ENCODE measurements at places on chromosomes 2 and 18.

DNA sequence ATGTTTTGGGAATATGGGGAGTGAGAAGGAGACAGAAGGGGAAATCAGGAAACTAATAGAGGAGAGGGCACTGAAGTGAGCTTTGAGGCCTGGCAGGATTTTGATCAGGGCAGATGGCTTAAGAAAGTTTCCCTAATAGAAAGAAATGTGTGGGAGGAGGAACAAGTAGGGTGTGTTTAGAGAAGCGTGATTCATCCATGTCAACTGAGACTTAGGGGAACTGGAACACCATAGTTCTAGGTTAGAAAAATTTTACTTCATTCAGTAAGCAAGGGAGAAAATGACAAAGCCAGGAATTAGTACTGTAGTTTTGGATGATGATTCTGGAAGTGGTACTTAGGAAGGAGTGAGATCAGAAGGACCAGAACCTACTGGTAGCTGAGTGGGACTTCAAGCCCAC, 296.0 kb downstream of the PLCL1 start:
- DNase-seq: peak; percentile 31

DNA sequence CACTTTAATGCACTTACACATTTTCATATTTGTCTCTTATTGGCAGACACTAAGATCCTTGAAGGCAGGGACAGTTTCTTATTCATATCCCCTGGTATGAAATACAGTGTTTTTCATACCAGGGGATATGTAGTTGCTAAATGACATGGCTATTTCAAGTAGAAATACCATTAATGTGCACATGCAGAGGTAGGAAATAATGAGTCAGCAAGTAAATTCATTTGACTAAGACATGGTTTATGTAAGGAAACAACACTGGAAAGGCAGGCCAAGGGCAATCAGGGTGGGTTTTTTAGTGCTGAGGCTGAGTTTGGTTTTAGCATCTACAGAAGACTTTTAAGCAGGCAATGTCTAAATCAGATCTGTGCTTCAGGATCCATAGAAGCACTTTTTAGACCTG, 155.9 kb downstream of the WDPCP start:
- DNase-seq: no peak

DNA sequence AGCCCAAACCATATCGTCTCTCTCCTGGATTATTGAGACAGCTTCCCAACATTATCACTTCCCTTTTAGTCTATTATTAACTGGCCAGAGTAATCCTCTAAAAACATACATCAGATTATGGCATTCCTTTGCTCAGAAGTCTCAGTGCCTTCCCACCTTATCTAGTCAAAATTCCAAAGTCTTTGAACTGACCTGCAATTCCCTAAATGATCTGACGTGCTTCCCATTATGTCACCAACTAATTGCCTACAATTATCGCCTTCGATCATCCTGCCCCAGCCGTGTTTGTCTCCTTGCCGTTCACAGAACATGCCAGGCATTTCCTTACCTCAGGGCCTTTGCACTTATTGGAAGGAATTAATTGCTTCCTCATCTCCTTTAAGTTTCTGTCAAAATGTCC, 332.4 kb downstream of the IRS1 start:
- DNase-seq: no peak

GRCh38 chr18:78927616-78928015, 52.0 kb upstream of the SALL3 start:
- DNase-seq: no peak

All from GM03348 (cell line).